Chondrocyte (in vitro differentiated cells): ENCODE measurements at places on chromosomes 5 and 9. TPM values are rescaled to one million over a fixed set of nuclear protein-coding genes. Genes with fewer than 3 reads are reported as not detected.
A peak's percentile ranks its signal among the peaks of the same experiment; 100 is the strongest.

Gene PIP5KL1
- 1.4 to 4.3 TPM (median 2.7 TPM) in 3 replicates for total RNA-seq

Gene SLIT3
- total RNA-seq, result 65.8 to 119 TPM (median 116 TPM) in 3 replicates

Gene TEX10
- total RNA-seq, result 14.4 to 15.8 TPM (median 14.6 TPM) in 3 replicates

Gene SPATA31A3
- total RNA-seq, result not detected in 3 replicates

Gene FAM78A
- 1.4 to 1.6 TPM (median 1.5 TPM) in 3 replicates for total RNA-seq

Gene IFNA2
- total RNA-seq, result not detected in 3 replicates

Gene ANKDD1B
- total RNA-seq, result 0.42 to 1.2 TPM (median 0.72 TPM) in 3 replicates

GRCh38 chr9:6655036-6655435, 9.5 kb upstream of the GLDC start:
- no peak for DNase-seq
- no peak overlapping the region for H3K4me3 ChIP-seq
- H3K4me1 ChIP-seq, result no peaks in the 10 kb centered on the region
- peaks cover 19% of the 10 kb centered on the region for H3K27me3 ChIP-seq
- no peak overlapping the region for H3K27ac ChIP-seq

DNA sequence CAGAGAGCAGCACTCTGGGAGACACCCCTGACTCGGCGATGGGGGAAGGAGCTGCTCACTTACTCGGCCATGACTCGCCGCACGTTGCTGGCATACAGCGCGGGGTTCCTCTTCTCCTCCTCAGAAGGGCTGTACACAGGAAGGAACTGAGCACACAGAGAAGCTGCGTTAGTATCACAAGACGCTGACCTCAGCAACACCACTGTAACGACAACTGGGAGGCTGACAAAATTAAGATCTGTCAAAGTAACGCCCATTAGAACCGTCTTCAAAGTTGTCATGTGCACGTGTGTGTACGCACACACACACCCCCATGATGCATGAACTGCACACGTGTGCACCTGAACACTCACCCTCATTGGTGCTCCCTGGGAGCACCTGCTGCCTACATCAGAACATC, 32.1 kb upstream of the SLC6A3 start:
- H3K4me1 ChIP-seq, result no peaks in the 10 kb centered on the region
- DNase-seq, result no peak
- H3K36me3 ChIP-seq, result peaks cover 18% of the 10 kb centered on the region
- no peak overlapping the region for H3K4me3 ChIP-seq
- H3K27ac ChIP-seq, result no peak overlapping the region

- no peaks in the 10 kb centered on the region for H3K27me3 ChIP-seq
- DNase-seq, result no peak
- H3K4me3 ChIP-seq, result no peak overlapping the region
- H3K36me3 ChIP-seq, result no peaks in the 10 kb centered on the region
- H3K27ac ChIP-seq, result no peak overlapping the region
Measured at GRCh38 chr5:113255105-113255504, 179.7 kb downstream of the TSSK1B start.

DNA sequence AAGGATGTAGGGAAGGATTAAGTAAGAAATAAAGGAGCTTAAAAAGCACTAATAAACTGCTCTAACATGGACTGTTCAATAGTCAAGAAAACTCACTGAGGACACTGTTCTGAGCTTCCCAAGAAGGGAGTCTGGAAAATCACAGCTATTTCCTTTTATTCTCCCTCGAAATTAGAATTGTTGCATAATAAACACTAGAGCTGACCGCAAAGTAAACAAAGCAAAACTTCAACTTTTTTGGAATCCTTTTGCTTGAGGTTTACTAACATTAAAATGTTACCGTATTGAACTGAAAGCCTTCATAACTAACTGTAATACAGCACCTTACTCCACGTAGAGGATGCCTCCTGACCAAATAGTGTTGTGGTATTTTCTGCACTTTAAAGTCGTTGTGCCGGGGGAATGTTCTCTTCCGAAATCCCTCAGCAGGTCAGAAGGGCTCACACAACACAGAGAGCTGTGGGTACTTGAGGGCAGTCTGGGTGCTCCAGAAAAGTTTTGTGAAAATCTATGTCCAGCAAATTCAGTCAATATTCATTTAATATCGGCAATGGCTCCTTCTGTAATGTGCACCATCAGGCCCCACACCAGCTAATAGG, 59.2 kb downstream of the TTLL11 start:
- no peak overlapping the region for H3K4me3 ChIP-seq
- no peak overlapping the region for H3K27ac ChIP-seq
- H3K36me3 ChIP-seq, result no peaks in the 10 kb centered on the region
- no peak for DNase-seq
- H3K4me1 ChIP-seq, result peaks cover 33% of the 10 kb centered on the region
- no peaks in the 10 kb centered on the region for H3K27me3 ChIP-seq

DNA sequence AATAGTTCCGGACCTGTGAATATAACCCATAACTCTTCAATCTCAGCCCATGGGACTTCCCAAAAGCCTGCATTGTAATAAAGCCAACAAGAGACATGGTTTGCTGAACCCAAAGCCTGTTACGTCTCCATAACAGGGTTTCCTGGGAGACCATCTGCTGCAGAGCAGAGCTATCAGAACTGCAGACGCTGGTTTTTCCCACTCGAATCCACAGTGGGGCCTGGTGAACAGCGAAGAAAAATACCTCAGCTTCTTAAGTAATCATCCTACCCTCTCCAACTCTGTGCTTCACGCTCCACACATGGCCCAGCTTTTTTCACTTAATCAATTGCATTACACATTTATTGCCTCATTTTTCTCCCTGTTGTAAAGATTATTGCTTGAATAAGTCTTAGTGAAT, 409.5 kb upstream of the GRIA1 start:
- H3K27ac ChIP-seq, result no peak overlapping the region
- no peak overlapping the region for H3K4me3 ChIP-seq
- H3K36me3 ChIP-seq, result no peaks in the 10 kb centered on the region
- H3K4me1 ChIP-seq, result no peaks in the 10 kb centered on the region

GRCh38 chr5:170168002-170168401, 62.3 kb downstream of the FOXI1 start:
- DNase-seq, result no peak
- no peak overlapping the region for H3K27ac ChIP-seq
- H3K36me3 ChIP-seq, result no peaks in the 10 kb centered on the region
- H3K4me1 ChIP-seq, result no peaks in the 10 kb centered on the region
- peaks cover 14% of the 10 kb centered on the region for H3K27me3 ChIP-seq
- no peak overlapping the region for H3K4me3 ChIP-seq

DNA sequence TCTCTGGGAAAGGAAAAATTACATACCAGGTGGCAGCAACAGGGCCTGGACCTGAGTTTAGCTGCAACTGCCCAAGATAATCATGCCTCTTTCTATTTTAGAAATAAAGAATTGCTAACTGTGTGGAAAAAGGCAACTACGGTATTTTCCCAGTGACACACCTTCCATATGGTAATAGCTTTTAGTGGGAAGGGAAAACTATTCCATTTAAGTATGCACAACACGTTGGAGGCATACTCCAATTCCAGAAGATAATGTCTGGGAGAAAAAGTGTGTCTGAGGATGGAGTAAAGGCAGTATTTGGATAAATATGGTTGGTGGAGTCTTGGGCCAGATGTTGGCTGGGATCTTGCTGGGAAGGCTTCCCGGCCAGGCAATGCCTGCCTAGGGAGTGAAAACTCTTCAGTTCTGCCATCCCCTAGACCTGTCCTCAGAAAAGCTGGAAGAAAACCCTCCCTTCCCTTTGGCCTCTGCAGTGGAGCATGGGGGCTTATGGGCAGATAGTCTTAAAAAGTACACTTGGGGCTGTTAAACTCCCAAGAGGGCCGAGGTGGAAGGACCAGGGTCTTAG, 40.6 kb downstream of the SH3PXD2B start:
- H3K27me3 ChIP-seq, result no peaks in the 10 kb centered on the region
- H3K27ac ChIP-seq, result peak overlapping the region; percentile 86

- H3K27me3 ChIP-seq, result peaks cover 7% of the 10 kb centered on the region
- H3K27ac ChIP-seq, result no peak overlapping the region
- no peak for DNase-seq
- H3K36me3 ChIP-seq, result no peaks in the 10 kb centered on the region
- no peak overlapping the region for H3K4me3 ChIP-seq
Measured at GRCh38 chr9:31412081-31412480, 972.4 kb upstream of the ACO1 start.

DNA sequence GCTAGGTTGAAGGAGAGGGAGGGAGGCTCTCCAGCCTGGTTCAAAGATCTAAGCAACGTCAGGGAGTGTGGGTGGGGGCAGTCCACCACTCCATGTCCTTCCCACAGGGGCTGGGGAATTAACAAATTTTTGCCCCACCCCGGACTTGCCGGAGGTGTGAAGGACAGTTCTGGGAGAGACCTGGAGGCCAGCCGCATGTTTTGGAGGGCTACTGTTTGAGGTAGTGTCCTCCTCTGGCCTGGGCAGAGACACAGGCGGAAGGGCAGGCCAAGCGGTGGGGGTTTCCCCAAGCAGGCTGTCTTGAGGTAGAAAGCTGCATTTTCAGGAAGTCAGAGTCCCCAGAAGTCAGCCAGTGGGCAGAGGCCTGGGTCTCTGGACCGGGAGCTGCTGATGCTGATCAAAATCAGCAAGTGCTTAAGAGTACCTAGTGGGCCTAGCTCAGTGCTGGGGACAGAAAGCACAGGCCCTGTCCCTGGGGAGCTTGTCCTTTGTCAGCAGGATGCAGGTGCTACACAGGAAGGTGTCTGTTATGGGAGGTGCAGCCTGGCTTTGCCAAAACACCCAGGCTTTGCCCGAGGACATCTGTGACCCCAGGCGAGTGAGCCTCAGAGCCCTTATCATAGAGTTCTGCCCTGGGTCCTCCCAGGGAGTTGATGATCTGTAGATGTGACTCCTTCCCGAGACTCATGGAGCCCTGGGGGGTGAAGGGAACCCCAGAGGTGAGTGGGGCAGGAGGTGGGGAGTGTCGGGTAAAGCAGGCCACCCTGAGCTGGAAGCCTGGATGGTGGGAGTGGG, 18.5 kb downstream of the JADE2 start:
- no peaks in the 10 kb centered on the region for H3K27me3 ChIP-seq
- H3K27ac ChIP-seq, result no peak overlapping the region
- no peak overlapping the region for H3K4me3 ChIP-seq
- DNase-seq, result no peak
- peaks cover 13% of the 10 kb centered on the region for H3K36me3 ChIP-seq
- peaks cover 6% of the 10 kb centered on the region for H3K4me1 ChIP-seq

DNA sequence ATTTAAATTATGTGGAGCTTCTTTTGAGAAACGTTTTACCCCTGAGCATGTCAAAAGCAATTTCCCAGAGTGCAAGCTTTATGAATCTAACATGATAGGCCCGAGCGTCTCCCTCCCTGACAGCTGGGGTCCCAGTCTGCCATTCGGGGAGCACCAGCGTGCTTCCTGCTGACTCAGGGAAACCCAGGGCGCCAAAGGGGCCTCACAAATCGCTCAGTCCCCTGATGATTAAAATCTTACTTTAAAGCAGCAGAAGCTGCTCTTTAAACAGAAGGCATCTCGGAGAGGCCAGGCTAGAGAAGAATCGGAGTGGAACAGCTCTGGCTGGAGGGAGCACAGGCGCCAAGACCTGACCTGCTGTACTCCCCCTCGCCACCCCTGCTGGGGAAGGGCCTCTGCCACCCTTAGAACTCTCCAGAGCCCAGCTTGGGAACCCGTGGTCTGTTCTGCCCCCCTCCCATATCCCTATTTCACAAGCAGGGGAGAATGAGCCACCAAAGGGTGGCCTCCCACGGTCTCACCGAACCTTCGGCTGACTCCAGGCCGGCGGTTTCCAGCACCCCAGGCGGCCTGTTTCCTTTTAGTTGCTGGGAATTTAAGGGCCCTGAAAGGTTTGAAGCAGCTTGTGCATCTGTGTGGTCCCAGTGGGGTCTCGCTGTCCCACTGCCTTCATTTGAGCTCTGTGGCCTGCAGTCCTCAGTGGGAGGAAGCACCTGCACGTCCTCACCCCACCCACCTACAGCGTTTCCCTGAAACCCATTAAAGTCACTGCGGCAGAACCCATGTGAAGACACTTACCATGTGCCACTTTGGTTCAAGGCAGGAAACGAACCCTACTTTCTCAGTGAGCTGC, 147.6 kb downstream of the COL23A1 start:
- no peak overlapping the region for H3K4me3 ChIP-seq
- no peaks in the 10 kb centered on the region for H3K4me1 ChIP-seq
- peaks cover 6% of the 10 kb centered on the region for H3K27me3 ChIP-seq
- H3K36me3 ChIP-seq, result no peaks in the 10 kb centered on the region

GRCh38 chr5:132267931-132268768, 10.7 kb downstream of the PDLIM4 start:
- no peak for DNase-seq
- H3K27ac ChIP-seq, result no peak overlapping the region
- H3K4me1 ChIP-seq, result peaks cover 42% of the 10 kb centered on the region

- H3K4me3 ChIP-seq, result no peak overlapping the region
- no peak overlapping the region for H3K27ac ChIP-seq
- peaks cover 4% of the 10 kb centered on the region for H3K4me1 ChIP-seq
- H3K27me3 ChIP-seq, result no peaks in the 10 kb centered on the region
- DNase-seq, result no peak
- H3K36me3 ChIP-seq, result peaks cover 11% of the 10 kb centered on the region
Measured at GRCh38 chr5:33539212-33539611, 98.4 kb downstream of the TARS1 start.

GRCh38 chr5:132773114-132773513, 3.9 kb downstream of the SEPTIN8 start:
- H3K36me3 ChIP-seq, result no peaks in the 10 kb centered on the region
- H3K27ac ChIP-seq, result peak overlapping the region; percentile 95
- peaks cover 75% of the 10 kb centered on the region for H3K4me1 ChIP-seq
- H3K4me3 ChIP-seq, result no peak overlapping the region
- peak; percentile 35 for DNase-seq

GRCh38 chr5:143495821-143496275, 92.4 kb upstream of the NR3C1 start:
- H3K4me3 ChIP-seq, result no peak overlapping the region
- H3K27ac ChIP-seq, result peak overlapping the region; percentile 29
- no peaks in the 10 kb centered on the region for H3K27me3 ChIP-seq
- H3K4me1 ChIP-seq, result peaks cover 31% of the 10 kb centered on the region

- H3K4me1 ChIP-seq, result peaks cover 7% of the 10 kb centered on the region
- DNase-seq, result no peak
- H3K27me3 ChIP-seq, result peaks cover 8% of the 10 kb centered on the region
- no peaks in the 10 kb centered on the region for H3K36me3 ChIP-seq
- no peak overlapping the region for H3K4me3 ChIP-seq
Measured at GRCh38 chr9:131019388-131020239, 10.6 kb downstream of the LAMC3 start.

DNA sequence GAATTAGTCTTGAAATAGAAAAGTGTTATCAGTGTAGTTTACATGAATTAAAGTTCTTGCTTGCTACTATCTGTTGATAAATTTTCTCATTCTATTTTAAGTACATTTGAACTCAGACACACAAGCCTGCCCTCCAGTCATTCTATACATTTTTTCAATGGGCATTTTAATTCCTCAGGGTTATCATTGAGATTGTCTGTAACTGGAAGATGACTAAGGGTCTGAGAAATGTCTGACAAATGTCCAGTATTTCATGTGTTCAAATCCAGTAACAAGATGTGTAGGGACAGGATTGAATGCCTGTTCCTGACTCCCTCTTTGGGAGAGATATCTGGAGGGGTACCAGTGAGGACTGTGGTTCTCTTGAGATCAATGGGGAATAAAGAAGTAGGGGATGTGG, 223.9 kb upstream of the ADAMTSL1 start:
- H3K27me3 ChIP-seq, result no peaks in the 10 kb centered on the region
- no peaks in the 10 kb centered on the region for H3K36me3 ChIP-seq
- H3K27ac ChIP-seq, result no peak overlapping the region

- no peak overlapping the region for H3K27ac ChIP-seq
- peaks cover 9% of the 10 kb centered on the region for H3K27me3 ChIP-seq
- H3K36me3 ChIP-seq, result no peaks in the 10 kb centered on the region
- H3K4me3 ChIP-seq, result no peak overlapping the region
Measured at GRCh38 chr5:88092958-88093605, 175.6 kb downstream of the TMEM161B start.
